Parietal lobe (tissue), 2 donors: ENCODE measurements at places on chromosomes 4 and X. TPM values are rescaled to one million over a fixed set of nuclear protein-coding genes. Genes with fewer than 3 reads are reported as not detected.

Gene RS1
- total RNA-seq = not detected

Gene PRIMPOL
- 29.7 TPM for total RNA-seq

Gene NSG1
- 220 TPM for total RNA-seq

Gene SOWAHD
- 0.31 TPM for total RNA-seq
